ENCODE measurements at places on chromosomes 4 and X.

DNA sequence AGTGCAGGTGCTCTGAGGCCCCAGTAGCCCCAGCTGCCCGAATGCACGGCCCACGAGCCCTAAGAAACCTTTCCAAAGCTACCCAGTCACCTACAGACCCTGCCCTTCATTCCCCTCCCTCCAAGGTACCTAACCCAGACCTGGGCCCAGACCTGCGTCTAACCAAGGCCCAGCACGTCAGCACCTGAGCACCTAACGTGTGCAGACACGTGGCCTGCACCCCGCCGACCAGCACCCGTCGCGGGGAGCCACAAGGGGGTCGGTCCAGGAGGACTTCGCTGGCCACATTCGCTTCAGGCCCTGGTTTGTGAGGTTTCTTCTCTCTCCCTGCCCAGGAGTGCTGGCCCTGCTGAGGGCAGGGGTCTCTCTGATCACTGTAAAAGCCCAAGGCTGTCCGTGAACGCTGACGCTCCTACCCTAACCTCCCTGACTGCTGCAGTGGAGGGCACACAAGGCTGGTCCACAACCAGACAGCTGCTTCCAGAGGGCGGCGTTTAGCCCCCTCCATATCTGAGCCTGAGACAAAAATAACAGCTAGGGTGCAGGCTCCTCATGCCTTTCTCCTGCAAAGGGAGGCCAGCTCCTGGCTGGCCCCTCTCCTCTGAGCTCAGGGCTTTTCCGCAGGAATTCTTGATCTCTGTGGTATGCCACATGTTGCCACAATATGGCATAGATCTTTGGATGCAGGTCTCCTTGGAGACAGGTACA, 31.8 kb downstream of the WDR1 start:
- no peak for DNase-seq

GRCh38 chr4:102799816-102800215, 27.5 kb downstream of the UBE2D3 start:
- DNase-seq: no peak

- peak; percentile 57 for DNase-seq
Measured at GRCh38 chr4:47031011-47031678, at the start of gene GABRB1. Gene GABRB1, plus strand, starts transcription at chr4:47031567.

DNA sequence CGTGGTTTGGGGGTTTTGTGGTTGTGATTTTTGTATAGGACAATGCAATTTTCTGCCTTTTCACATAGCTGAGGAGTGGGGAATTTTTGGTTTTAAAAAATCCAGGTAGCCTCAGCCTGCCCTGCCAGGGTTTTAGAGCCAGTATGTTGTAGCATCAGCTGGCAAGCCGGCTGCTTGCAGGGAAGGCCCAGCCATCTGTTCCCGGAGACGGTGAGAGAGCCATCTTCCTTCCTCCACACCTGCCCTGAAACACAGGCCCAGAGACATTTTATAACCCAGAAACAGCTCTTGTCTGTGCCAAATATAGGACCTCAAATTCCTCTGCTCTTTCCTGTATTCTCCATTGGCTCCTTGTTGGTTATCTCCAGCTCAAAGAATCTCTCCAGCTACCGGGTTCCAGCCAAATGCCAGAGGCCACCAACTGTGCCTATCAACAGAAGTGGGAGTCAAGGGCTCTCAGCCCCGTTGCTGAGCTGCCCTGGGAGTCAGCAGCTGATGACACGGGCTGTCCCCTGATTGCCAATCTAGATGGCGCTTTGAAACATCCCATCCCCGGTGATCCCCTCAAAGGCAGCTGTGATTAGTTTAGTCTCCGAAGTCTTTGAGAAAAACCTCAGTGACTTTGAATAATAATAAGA, 595.2 kb downstream of the MID1IP1 start:
- no peak for DNase-seq

DNA sequence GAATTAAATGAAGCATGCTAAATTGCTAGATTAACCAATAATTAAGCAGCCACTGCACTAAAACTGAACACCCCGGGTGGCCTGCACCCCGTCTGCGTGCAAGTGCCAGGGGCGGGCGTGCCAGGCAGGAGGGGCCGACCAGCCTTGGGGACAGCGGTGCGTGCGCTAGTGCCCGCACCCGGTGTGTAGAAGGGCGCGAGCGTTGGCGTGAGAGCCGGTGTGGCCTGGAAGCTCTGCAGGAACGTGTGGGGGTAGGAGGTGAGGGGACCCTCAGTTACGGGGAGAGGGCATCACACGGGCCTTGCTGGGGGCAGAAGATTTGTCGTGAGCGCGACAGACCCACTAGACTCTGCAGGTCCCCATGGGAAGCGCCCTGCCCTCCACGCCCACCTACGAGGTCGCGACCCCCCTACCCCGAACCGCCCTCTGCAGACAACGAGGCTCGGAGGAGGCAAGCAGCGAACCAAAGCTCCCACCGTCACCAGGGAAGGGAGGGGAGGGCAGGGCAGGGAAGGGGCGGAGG, 105.8 kb downstream of the FAM53A start:
- no peak for DNase-seq

- no peak for DNase-seq
Measured at GRCh38 chr4:552019-552418, 24.1 kb downstream of the TMEM271 start.

- no peak for DNase-seq
Measured at GRCh38 chrX:69503228-69503781, 821 bp upstream of the NALF2 start.

DNA sequence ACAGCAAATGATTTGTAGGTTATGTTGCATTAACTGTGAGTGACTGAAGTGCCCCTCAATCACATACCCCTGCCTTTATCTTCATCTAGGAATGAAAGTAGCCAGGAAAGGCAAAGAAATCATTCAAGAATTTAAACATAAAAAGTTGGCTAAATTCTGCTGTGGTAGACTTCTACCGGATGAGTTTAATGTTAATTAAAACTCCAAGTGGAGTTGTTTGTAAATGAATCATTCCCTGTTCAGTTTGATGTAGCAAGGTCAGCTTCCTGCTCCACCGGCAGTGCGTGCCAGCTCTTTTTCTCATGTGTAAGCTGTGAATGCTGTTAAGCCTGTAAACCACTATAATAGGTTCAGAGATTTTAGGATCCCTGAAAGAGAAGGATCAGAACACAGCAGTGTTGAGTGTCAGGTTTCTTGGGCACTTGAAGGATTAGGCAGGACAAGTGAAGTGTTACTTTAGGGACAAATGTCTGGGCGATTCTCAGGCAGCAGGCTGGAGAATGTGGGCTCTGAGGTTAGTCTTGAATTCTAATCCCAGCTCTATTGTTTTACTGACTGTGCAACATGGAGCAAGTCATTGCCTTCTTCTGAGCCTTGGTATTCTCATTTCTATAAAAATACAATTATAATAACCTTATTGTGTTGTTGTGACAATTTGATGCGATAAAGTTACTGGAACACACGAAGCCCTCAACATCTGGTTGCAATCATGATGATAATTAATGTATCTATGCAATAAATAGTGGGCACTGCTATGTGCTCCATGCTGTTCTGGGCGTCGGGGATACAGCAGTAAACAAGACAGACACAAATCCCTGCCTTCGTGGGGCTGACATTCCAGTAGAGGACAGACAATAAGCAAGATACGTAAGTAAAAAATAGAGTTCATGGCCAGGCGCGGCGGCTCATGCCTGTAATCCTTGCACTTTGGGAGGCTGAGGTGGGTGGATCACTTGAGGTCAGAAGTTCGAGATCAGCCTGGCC, 112.0 kb downstream of the SHROOM3 start:
- no peak for DNase-seq

DNA sequence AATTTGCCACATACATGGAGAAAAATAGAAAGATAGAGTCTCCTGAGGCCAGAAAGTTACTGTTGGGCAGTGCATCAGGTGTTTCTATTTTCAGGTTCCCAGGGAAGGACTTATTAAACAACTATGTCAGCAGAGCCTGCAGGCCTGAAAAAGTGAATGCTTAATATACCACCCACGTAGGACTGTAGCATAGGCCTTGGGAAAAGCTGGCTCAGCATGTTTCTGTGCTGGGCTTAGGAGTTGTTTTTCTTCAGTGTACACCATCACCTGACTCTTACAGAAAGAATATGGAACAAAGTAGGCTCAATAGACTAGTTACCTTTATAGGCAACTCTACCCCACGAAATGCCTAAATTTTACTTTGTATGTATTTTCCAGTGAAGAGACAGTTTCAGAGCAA, 1385.9 kb downstream of the FAM133A start:
- DNase-seq: no peak

DNA sequence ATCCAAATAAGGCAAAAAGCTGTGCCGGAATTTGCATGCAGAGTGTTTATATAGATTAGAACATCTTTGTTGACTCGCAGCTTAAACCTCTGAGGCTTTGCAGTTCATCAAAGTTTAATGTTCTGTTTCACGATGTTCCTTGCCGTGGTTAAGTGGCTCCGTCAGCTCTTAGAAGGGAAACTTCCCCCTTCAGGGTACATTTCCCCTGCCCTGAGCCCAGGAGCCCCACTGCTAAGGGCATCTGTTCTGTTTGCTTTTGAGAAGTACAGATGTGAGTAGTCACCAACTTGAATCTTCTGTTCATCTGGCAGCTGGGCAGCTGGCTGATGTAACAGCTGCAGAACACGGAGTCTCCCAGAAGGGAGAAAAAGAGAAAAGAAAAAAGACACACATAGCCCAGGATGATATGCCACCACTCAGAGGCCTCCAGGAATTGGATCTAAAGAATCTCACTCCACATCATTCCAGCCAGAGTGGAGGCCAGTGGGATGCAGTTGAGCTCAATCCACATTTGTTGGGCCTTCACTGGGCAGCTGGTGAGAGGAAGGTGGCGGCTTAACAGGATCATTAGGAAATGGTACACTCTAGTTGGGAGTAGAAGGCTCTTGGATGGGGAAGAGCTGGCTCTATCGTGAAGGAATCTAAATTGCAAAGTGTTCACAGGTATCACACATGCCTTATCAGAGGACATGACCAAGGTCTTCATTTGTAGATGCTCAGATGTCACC, 178.7 kb upstream of the RBPJ start:
- no peak for DNase-seq

DNA sequence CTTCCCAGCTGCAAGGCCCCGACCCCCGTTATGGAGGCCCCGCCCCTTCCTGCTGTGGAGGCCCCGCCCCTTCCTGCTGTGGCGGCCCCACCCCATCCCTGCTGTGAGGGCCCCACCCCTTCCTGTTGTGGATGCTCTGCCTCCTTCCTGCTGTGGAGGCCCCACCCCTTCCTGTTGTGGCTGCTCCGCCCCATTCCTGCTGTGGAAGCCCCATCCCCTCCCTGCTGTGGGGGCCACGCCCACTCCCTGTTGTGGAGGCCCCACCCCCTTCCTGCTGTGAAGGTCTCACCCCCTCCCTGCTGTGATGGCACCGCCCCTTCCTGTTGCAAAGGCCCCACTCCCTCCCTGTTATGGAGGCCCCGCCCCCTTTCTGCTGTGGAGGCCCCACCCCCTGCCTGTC, 104.9 kb upstream of the PSAPL1 start:
- peak; percentile 57 for DNase-seq

GRCh38 chr4:4436244-4436823, 49.4 kb downstream of the NSG1 start:
- no peak for DNase-seq

GRCh38 chr4:118683513-118683912, 1.7 kb upstream of the METTL14 start:
- DNase-seq: no peak

DNA sequence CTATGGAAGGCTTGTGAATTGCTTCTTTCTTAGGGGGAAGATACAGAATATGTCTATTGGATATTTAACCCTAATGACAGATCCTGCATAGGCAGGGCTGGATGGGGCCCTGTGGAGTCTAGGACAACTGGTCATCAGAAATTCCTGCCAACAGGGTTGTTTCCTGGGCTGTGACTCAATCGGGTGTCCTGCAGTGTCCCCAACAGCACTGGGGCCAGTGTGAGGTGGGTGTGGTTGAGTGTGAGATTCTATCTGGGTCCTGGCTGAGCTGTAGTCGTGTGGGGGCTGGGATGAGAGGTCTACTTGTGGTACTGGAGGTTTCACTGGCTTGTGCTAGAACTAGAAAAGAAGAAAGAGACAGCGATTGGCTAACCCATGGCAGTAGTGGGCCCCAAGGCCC, 87.3 kb upstream of the WDR1 start:
- no peak for DNase-seq

- DNase-seq: no peak
Measured at GRCh38 chrX:69107747-69108401, 57.4 kb downstream of the PJA1 start.

- no peak for DNase-seq
Measured at GRCh38 chr4:105194328-105195231, 47.9 kb downstream of the TET2 start.

DNA sequence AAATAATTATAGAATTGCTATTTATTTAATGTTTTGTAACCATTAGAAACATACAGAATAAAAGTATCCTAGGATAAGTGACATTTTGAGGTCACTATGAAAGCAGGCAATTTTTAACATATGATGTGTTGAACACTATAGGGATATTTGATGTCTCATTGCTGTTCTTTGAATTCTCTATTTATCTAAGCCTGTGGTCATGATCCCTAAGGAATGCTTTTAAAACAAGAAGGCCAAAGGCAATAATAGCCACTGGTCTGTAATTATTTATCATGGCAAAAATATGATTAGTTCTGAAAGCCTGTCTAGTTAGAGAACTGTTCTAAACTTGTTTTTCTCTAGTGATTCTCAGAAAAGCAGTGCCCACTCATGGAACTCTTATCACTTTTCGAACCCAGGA, 186.6 kb downstream of the RPA4 start:
- no peak for DNase-seq

DNA sequence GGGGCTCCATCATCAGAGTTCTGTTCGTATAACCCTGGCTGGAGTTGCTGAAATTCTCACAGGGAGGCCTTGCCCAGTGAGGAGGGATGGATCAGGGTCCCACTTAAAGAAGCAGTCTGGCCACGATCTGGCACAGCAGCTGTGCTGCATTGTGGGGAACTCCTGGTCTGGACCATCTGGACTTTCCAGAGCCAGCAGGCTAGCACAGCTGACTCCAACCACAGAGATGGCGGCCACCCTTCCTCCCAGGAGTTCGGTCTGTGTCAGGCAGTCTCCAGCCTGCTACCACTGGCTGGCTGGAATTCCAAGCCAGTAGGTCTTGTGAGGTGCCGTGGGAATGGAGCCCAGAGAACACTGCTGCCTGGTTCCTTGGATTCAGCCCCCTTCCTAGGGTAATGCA, 62.0 kb downstream of the SLAIN2 start:
- no peak for DNase-seq

DNA sequence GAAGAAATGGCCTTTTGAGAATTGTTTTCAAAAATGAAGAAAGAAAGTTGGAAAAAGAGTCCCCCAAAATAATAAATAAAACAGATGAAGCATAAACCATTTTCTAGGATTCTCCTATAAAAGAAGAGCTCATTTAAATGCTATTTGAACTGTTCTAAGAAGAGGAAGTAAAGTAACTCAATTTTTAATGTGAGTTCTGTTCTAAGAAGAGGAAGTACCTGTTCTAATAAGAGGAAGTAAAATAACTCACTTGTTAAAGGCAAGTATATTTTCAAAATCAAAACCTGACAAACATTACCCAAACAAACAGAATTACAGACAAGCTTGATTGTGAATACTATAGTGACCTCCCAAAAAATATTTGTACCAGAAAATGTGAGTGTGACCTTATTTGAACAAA, 1326.3 kb downstream of the C4orf33 start:
- no peak for DNase-seq

DNA sequence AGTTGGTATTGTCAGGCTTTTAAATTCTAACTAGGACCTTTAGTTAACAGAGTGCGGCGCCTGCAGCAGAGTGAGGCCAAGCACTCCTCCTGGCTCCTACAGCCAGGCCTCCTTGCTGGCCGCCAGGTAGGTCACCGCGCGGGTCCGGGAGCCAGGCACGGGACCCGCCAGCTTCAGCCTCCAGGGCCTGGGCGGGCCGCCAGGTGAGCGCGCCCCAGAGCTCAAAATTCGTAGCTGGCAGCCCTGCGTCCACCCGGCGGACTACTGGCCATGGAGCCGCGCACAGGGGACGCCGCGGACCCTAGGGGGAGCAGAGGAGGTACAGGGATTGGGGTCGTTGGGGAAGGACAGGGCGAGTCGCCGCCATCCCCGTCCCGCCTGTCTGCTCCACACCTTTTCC, at the start of gene MAGIX:
MAGIX (plus strand) TSS at position 139 of the 400 bp plus-strand sequence; CDS start at position 271, 132 bp downstream.
- DNase-seq: no peak
